M059J (cell line): ENCODE measurements at places on chromosomes 5 and 9.

GRCh38 chr9:127955294-127956015 is 17.8 kb upstream of the DPM2 start:
- peak; percentile 89 for DNase-seq

DNA sequence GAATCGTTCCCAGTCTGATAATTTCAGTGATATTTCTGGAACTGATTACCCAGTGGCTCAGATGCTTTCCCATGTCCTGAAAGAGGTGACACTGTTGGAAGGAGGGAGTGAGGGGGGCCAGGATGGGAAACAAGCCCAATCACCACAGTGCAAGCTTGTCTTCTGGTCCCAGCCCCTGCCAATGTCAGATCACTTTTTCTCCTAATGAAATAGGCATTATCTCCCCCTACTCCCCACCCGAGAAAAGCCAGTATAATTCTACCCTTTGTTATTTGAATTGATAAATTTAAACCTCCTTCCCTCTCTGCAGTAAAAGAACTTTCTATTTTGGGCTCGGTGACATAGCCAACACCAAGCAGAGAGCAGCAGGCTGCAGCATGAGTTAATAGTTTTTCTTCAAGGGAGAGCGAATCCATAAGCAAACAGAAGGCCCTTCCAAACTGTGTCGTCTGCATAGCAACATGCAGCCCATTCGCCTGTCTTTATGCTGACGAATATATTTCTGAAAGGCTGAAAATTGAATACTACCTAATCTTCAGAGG is 14.6 kb upstream of the PPP2CA start:
- DNase-seq, result no peak

DNA sequence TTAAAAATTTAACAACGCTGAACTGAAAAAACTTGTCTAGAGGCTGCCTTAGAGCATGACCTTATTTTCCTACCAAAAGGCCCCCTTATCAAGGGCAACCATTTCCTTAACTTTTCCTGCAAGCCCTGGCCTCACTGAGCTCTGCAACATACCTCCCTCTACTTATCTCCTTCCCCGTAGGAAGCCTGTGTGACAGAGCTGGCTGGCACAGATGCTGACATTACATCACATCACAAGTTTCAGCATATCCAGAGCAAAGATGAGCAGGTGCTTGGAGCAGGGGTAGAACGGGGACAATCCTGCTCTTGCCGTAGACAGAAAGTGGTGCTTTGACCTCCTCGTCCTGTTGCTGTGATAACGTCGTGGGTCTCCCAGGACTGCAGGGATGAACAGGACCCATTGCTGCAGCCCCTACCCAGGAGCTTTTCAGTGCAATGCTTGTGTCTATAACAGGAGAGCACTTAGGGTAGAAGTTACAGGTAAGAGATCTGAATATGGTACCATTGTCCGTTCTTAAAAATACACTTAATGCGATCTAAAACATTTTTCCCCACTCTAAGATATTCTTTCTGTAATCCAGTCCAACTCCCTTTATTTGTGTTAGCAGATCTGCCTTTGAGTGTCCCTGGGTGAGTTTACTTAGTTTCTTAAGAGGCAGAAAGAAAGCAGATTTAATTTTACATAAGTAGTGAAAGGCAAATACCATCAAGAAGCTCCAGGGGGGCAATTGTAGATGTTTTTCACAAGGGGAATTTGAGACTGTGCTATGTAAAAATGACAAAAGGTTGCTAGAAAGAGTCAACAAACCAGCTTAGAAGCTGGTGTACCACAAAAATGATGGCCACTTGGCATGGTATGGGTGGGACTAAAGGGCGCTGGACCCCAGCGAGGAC is 101.9 kb upstream of the EFNA5 start:
- no peak for DNase-seq

DNA sequence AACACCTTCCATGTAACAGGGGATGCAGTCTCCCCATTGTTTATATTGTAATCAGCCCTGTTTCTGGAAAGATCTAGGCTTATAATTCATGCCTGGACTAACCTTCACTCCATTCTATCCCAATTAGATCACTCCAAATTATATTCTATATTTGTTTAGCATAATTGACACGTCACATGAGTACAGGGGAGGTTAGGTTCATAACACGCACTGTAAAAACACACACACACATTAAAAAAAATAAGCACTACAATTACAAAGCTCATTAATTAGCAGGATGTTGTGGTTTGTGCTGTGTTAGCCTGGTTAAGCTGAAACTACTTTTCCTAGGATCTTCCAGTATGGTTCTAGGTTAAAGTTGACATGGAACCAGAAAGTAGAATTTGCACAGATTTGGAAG is 126.0 kb downstream of the MLLT3 start:
- DNase-seq, result peak; percentile 4

GRCh38 chr9:133874659-133875058 is 117.5 kb downstream of the VAV2 start:
- DNase-seq, result no peak

DNA sequence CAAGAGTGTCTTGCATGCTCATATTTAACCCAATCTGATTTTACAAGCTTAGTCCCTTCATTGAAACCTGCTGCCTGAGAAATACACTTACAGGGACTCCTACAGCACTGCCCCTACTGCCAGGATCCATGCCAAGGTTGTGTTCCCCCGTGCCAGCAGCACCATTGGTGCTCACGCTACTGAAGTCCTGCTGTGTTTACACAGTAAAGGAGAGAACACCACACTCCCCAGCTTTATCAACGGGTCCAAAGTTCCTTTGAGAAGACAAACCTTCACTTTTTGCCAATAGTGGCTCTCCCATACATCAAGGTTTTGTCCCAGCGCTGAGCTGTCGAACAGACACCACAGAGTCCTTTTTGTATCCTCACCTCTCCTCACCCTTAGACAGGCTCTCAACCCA is 155.1 kb upstream of the WWC1 start:
- DNase-seq, result no peak

DNA sequence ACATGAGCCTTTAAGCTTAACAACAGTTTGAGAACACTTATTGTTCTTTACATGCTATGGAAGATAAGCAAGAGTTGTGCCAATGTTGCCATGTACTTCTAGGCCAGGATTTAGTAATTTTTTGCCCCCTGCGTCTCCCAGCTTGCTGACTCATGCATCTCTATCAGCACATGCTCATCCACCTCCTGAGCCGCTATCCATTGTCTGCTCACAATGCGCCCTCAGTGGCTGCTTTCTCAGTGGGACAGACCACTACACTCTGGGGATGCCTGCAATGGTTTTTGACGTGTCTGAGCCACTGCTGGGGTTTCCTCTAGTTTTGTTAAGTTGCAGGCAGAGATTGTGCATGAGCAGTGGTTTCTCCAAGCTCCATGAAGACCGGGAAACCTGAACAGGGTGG is 50.9 kb upstream of the PHF2 start:
- DNase-seq, result no peak
